ENCODE measurements at places on chromosomes 4 and X.
A peak's percentile ranks its signal among the peaks of the same experiment; 100 is the strongest.

DNA sequence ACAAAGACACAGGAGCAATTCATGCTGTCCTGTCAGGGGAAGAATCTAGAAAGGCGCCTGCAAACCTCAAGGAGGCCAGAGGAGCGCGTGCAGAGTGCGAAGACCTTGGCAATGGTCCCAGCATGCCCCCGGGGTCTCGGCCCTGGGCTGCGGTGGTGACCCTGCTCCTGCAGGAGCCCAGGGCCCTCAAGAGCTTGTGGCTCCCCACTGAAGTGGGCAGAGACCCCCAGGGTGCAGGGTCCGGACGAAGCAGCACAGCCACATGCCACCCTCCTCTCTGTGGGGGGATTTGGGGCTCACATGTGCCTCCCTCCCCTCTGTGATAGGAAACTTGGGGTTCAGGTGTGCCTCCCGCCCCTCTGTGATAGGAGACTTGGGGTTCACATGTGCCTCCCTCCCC lies 39.3 kb downstream of the GAK start:
- no peak for DNase-seq

DNA sequence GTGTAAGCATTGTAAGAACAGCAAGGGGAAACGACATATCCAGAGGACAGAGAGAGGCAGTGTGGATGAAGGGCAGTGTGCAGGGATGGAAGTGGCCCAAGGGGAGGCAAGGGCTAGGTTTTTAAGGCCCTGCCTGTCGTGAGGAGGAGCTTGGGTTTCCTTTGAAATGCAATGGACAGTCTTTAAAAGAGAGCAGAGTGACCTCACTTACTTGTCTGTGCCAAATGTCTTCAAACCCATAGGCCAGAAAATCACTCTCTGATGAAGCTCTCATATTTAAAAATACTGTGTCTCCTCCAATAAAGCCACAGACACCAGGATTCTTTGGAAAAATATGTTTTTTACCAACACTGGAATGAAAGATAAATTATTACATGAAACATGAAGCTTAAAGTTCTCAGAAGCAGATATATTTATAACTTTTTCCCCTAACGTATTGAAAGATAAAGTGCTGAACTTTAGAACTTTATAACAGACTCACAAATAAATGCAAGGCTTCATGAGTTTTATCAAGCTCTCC lies 19.2 kb upstream of the ATXN3L start:
- DNase-seq, result no peak

GRCh38 chr4:124958847-124959246 lies 246.3 kb upstream of the ANKRD50 start:
- DNase-seq, result no peak

DNA sequence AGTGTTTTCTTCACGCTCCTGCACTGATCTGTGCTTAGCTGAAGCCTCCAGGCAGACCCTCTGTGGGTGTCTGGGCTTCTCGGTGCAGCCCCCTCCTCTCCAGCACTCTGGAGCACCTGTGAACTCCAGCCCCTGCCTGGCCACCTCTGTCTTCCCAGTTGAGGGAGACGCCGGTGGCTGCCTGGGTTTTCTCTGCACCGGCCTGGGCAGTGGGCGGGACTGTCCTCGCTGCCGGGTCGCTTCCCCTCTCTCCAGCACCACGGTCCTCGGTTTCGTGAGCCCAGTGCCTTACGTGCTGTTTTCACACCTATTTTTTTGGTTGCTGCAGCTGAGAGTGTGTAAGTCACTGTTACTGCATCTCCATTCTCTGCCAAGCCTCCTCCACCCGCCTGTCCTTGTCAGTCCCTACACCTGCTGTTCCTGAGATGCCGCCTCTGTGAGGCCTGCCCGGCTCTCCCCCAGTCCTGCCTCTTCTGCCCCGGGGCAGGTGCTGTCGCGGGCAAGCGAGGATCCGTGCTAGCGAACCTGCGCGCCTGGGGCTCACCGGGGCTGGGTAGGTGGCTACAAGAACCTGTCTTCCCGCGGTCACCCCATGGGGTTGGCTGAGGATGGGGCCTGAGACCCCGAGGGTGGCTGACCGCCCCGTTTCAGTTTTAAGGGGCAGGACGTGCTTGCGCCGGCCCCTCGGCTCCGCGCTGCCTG lies 2.4 kb upstream of the FGFRL1 start:
- DNase-seq, result peak; percentile 42

DNA sequence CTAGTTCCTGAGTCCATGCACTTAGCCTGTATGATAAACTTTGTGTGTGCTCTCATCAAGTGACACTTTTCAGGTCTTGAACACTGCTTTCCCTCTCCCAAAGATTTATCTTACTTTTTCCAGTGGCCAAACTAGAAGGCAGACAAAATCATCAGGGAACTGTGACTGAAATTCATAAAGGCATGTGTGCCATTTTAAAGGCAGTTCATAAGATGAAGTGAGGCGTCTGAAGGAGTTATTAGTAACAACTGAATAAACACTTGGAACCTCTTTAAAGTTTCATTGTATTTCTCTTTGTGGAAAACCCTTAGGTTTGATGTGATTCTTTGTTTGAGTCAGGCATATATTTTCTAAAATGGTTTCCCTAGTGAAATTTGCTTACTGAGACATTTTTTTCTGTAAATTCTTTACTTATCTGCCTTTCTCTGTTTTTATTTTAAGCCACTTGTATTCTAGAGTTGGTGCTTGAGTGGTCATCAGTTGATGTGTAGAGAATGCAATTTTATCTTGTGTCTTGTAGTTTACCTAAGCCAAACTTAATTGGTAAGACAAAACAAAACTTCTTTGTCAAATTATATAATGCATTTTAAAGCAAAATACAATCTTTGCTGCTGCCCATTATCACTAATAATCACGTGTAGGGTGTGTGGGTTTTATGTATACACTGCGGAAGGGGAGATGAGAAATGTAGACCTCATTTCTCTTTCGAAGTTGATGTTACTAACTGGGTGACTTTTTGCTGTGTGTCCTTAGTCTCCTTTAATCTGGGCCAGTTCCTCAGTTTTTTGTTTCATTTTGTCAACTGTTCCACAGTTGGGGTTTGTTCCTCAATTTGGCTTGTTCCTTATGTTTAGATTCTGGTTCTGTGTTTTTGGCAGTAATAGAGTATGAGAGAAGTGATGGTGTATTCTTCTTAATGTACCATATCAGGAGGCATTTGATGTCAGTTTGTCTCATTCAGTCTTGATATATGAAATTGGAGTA lies 56.8 kb downstream of the RBPJ start:
- DNase-seq, result no peak

DNA sequence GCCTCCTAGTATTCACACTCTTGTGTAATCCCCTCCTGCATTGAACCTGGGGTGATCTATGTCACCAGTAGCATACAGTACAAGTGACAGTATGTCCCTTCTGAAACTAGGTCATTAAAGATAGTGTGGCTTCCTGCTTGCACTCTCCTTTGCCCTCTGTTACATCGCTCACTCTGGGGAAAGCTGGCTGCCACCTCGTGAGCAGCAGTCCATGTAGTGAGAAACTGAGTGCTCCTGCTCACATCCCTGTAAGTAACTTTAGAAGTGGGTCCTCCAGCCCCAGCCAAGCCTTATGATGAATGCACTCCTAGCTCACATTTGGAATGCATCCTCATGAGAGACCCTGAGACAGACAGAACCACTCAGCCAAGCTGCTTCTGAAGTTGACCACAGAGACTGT lies 89.8 kb upstream of the TNIP3 start:
- DNase-seq, result no peak

DNA sequence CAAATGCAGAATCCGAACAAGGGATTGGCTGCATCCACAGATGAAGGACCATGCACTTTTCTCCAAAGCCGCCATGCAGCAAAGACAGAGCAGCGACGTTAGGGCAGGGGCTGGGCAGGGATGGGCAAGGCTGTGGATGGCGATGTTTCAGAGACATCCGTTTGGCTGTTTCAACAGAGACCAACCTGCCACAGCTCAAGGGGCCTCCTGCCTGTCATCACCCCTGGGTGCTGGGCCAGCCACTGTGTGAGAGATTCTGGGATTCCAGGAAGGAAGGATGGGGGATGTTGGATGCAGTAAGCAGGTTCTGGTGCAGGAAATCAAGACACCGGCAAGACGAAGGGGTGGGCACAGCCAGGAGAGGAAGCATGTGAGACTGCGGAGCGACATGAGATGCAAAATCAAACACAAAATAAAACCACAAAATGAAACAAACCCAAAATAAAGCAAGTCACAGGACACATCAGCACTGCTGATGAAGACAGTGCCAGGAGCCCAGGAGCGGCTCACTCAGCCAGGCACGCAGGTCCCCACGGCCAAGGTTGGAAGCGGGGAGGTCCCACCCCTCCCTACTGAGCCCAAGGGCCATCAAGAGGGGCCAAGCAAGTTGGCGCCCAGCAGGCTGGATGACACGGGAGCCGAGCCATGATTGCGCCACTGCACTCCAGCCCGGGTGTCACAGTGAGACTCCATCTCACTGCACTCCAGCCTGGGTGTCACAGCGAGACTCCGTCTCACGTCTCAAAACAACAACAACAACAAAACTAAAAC lies 68.1 kb downstream of the FAM53A start:
- no peak for DNase-seq

DNA sequence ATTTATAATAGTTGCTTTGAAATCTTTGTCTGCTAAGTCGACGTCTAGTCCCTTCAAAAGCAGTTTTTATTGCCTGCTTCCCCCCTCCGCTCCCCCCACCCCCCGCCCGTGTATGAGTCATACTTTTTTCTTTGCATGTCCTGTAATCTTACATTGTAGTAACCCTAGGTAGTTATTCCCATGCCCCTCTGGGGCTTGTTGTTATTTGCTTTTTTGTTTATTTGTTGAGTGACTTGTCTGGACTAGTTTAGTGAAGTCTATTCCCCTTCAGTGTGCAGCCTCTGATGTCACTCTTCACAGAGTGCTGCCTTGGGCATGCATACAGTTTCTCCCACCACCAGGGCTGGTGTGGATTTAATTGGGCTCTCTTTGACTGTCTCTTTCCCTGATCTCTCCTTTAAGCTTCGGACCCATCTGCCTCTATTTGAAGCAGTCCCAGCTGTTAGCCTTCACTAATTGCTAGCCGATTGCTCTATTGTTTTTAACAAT lies 86.2 kb downstream of the PPEF1 start:
- no peak for DNase-seq

DNA sequence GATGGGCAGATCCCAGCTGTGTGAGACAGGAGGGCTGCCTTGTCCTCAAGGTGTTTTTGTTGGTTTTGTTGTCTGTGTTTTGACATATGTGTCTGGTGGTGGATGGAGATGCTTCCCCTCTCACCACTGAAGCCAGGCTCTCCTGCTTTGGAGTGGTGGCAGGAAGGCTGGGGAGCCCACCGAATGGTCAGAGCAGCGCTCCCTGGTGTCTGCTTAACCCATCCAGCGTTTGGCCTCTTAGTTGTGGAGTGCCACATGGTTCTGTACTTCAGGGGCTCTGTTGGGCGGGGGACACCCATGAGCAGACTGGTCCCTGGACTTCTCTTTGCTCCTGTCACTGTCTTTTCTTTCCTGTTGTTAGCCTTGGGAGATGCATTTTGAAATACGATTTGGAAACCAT lies 51.9 kb downstream of the DLG3 start:
- no peak for DNase-seq

DNA sequence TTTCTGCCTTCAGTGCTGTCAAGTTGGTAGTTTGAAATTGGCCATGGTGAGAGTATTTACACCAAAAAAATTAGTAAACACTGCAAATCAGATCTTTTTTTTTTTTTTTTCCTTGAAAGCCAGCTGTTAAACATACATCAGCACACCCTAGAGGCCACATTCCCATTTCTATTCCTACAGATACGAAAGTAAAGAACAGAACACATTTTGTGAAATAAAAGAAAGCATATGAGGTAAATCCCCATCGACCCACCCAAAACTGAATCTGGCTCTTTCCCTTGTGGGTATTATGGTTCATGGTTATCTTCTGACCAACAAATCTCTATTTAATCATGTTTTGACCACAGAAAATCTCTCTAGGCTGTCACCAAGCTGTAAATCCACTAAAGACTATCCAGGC lies 41.8 kb upstream of the AP1AR start:
- no peak for DNase-seq

DNA sequence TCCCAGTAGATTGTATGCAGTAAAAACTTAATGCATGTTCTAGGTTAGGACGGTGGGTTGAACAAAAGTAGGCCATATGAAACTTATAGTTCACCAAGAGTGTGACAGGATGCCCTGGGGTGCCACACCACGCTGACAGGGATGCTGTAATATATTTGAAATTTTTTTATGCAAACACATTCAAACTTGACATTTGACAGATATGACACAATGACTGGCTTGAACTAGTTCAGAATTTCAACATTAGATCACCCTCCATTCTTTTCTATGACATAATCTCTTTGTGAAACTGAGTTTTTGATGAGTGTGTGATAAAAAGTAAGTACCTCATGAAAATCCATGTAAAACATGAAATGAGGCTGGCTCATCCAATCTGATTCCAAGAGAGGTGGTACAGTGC lies 198.4 kb downstream of the PALLD start:
- no peak for DNase-seq

DNA sequence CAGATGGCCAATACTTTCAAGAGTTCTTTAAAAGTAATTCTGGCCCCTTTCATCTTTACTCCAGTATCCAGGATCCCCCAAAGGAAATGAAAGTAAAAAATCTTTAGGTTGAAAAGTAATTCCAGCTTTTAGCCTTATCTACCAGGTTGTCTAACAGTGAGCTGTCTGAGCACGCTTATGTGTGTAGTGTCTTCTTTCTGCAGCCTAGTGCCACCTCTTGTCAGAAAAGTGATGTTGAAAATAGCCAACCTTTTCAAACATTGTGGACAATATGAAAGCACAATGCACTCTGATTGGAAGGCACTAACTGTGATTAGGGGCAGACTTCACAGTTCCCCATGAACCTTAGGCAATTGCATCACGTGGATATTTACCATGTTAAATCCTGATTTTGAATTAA lies 92.1 kb downstream of the RELL1 start:
- DNase-seq, result no peak

- DNase-seq, result no peak
Observed at GRCh38 chr4:20483416-20483815, 216.8 kb upstream of the PACRGL start.

DNA sequence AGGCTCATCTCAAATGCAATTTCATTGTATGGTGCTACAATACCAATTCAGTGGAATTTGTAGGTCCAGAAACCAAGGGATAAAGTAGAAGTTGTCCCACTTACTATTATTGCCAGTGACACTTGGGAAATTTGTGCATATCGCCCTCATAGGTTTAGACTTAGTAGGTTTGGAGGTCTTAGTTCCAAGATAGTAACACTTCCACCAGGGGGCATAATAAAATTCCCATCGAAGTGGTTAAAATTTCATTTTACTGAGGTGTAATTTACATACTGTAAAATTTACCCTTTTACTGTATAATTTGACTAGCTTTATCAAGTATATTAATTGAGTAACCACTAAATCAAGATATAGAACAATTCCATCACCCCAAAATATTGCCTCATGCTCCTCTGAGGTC lies 174.6 kb downstream of the INPP4B start:
- no peak for DNase-seq

GRCh38 chrX:153485396-153486080 lies 9.2 kb upstream of the BGN start:
- no peak for DNase-seq

DNA sequence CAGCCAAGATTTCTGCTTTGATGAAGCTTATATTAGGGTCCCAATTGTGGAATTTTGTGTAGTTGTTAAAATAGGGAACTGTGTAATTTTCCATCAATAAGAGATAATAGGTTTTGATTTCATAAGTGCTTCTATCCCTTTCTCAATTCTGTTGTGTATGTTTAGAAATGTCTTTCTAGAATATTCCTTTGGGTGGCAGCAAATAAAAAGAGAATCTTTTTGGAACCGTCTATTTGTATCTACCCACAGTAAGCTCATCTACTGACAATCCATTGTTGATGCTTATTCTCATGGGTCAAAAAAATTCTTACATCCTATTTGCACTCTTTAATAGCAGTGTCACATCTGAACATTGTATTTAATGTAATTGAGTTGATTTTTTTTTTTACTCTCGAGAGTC lies 61.7 kb downstream of the TMA16 start:
- DNase-seq, result no peak
